ENCODE measurements at places on chromosomes 5 and 9. TPM values are rescaled to one million over a fixed set of nuclear protein-coding genes. Genes with fewer than 3 reads are reported as not detected.

The CARD9 gene
- polyA plus RNA-seq = not detected

The SH2D3C gene
- polyA plus RNA-seq = 18.7 TPM

The ADCY2 gene
- not detected for polyA plus RNA-seq

The SEMA6A gene
- polyA plus RNA-seq = 0.80 TPM

The CYFIP2 gene
- polyA plus RNA-seq = 667 TPM

The SVEP1 gene
- not detected for polyA plus RNA-seq

The ROPN1L gene
- 9.1 TPM for polyA plus RNA-seq

The DRD1 gene
- polyA plus RNA-seq = not detected

The LTC4S gene
- polyA plus RNA-seq = 5.8 TPM

The MARCOL gene
- polyA plus RNA-seq = not detected

The IL9 gene
- not detected for polyA plus RNA-seq

The KIF12 gene
- polyA plus RNA-seq = not detected

The ALDOB gene
- not detected for polyA plus RNA-seq

The FCN1 gene
- polyA plus RNA-seq = 24.2 TPM

The FUT7 gene
- 20.6 TPM for polyA plus RNA-seq

The C9orf153 gene
- polyA plus RNA-seq = not detected

The INSL4 gene
- polyA plus RNA-seq = not detected

The INPP5E gene
- 0.85 TPM for polyA plus RNA-seq

The ZNF454 gene
- not detected for polyA plus RNA-seq

The TIMD4 gene
- not detected for polyA plus RNA-seq

The FOXD4L4 gene
- not detected for polyA plus RNA-seq
